Left colon (tissue), 2 donors: ENCODE measurements at places on chromosomes 3 and 15. TPM values are rescaled to one million over a fixed set of nuclear protein-coding genes. Genes with fewer than 3 reads are reported as not detected.

LSG1 gene
- 42.7 TPM for total RNA-seq

CGNL1 gene
- total RNA-seq, result 4.1 TPM

- DNase-seq, result no peak
Observed at GRCh38 chr15:99753066-99753465, 19.8 kb upstream of the LYSMD4 start.

GRCh38 chr15:98442379-98442833 lies 205.9 kb upstream of the IGF1R start:
- DNase-seq, result no peak

GATM gene
- 3.5 TPM for total RNA-seq

DNA sequence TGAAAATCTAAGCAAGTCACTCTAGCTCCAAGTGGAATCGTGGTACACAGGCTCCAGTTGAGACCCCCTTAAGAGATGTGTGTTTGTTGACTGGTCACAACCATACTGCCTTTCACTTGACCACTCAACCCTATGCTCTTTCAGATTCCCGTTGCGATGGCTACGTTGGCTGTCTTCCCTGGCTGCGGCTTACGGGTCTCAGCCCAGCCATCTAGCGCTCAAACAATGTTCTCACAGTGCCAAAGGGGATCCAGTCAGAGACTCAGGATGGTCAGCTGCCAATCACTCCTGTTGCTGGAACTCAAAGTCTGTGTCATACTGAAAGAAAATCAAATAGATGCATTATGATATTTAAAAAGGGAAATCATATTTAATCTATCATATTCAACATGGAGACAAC lies 237.6 kb downstream of the ITPR1 start:
- DNase-seq, result no peak

ZNF609 gene
- total RNA-seq, result 35.3 TPM

GP5 gene
- not detected for total RNA-seq

DNA sequence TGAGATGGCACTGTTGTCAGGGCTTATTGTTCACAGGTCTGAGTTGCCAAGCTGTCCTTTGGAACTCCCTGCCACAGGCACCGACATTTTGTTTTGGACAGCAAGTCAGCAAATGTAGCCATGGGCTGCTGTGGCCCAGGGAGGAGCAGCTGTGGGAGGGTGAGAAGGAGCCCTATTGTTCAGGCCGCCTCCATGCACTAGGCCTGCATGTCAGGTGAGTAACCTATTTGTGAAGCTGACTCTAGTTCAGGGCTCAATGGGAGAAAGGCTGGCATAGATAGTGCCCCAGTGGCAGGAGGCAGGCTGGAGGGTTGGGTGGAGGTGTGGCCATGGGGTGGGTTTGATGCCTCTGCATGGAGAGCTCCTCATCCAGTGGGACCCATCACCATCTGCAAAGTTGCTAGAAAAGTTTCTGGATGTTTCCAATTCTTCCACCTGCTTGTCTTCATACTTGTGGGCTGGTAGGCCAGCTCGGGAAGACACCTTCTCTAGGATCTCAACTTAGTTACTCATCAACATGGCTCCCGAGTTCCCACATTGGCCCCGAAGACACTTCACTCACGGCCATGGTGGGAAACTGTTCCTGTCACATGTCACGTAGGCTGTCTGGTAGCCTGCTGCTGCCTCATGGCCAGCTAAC lies 19.5 kb downstream of the AMOTL2 start:
- no peak for DNase-seq

CLSTN2 gene
- total RNA-seq, result 0.98 TPM

CDHR4 gene
- total RNA-seq, result not detected

SLC24A5 gene
- total RNA-seq, result not detected

GRCh38 chr3:180926526-180926925 lies 14.1 kb downstream of the FXR1 start:
- no peak for DNase-seq

PIERCE2 gene
- 5.3 TPM for total RNA-seq

DNA sequence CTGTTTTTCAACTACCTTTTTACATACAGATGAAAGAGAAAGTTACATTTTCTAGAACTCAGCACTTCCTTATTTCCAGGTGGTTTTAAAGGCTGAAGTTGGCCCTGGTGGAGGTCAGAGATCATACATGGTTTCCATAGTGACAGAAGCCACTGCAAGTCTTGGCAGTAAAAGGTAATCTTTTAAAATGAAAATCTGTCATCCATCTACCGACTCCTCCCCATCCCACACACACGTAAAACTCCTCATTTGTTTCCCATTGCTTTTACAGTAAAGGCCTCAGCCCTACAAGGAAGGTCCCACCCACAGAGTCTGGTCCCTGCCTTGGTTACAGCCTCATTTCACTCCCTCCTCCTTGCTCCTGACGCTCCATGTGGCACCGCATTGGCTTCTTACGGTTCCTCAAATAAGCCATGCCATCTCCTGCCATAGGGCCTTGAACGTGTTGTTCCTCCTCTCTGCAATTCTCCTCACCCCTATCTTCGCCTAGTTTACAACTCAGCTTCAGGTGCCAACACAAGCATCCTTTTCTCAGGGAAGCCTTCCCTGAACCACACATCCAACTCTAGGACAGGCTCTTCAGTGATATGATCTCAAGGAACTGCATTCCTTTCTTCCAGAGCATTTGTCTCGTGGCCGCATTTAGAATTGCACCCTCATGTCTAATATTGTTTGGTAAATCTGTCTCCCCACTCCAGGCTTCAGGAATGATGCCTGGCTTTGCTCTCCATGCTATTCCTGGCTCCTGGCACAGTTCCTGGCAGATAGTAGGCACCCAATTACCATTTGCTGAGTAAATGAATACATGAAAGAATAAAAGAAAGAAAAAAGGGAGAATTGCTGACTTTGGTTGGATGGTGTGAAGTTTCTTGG lies 2.6 kb downstream of the CYP19A1 start:
- no peak for DNase-seq

DNA sequence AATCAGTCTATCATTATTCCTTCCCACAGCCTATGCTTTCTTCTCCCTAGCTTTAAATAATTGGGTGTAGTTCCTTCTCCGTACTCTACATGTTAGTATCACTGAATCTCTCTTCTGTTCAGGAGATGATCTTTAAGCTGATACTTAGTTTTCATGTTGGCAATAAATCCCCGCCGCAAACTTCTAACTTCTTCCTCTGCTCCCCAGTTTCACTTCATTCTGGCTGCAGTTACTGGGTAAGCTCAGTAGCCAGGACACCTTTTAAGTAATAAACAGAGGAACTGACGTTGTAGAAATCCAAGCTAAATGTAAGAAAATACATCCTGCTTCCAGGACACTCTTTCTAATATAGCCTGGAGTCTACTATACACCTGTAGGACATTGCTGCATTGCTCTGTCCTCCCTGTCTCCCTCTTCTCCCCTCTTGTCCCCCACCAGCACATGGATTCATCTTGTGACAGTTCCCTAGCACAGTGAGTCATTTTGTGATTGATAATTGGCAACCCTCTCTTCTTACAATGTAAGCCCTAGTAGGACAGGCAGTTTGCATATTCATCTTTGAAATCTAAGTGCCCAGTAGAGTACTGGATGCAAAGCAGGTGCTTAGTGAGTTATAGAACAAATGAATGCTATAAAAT lies 598.2 kb downstream of the UNC13C start:
- DNase-seq, result no peak

TTLL13 gene
- total RNA-seq, result 0.47 TPM

- no peak for DNase-seq
Observed at GRCh38 chr15:39961051-39961450, 27.1 kb downstream of the EIF2AK4 start.

DNA sequence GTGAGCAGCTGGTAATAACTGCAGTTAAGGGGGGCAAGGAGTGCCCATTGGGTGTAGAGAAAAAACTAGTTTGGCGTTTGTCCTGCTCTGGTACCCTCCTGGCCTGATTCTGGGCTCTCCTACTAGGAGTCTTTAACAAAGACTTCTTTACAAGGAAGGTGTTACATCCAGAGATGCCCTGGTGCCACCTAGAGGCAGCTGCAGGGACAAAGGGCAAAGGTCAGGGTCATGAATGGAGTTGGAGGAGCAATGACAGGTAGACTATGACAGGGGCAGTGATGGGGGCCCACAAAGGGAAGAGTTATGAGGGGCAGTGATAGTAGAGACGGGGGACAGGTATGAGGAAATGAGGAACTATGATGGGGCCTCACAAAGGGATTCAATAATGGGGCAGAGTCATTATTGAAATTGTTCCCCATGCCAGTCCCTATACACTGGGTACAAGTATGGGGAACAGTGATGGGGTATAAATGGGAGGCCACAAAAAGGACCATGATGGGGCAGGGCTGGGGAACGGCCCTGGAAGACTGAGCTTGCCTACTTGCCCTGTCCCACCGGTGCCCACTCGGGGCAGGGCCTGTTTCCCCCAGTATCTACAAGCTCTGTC lies 7.9 kb downstream of the CCDC71 start:
- DNase-seq, result peak; percentile 67

DNA sequence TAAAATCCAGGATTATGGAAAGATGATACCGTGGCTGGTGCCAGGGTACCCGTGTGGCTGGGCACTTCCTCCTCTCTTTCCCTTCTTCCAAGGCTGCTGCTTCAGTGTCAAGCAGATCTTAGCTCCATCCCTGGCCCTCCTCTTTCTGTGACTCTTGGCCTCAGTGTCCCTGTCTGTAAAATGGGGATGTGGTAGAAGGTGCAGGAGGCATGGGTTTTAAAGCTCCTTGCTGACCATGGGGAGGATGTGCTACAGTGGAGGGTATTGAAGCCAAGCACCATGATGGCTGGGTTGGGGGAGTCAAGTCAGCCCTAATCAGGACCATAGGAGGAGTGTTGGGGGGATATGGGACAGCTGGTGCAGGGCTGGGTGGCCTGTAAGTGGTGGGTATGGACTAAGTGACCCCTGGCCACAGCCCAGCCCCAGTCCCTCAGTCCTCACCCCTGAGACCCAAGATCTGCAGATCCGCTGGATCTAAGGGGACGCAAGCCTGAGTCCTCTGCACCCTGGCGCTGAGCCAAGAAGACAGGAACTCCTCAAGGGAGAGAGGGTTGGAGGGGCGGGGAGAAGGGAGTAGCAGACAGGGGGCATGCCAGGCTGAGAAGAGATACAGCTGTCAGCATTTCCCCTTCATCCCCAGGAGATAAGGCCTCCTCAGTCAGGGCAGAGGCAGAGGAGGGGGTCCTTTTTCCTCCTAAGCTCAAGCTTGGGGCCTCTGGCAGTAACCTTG lies 12.0 kb downstream of the PTH1R start:
- no peak for DNase-seq

- DNase-seq, result no peak
Observed at GRCh38 chr3:67087788-67088187, 89.7 kb downstream of the KBTBD8 start.

DNA sequence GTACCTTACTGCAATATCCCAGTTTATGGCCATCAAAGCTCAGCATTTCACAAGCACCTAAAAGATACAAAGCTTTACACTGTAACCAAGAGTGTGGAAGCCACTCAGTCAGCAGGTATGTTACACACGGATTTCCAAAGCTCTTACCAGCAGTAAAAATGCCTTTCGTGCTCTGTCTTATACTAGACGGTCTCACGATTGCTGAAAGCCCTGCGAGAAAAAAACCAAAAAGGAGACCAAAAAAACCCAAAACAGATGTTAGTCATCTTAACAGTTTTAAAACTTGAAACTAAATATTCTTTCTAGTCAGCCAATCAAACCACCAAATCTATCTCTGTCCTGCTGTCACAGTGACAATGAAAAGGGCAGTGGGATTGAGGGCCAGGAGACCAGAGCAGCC lies 39.0 kb downstream of the TAMM41 start:
- DNase-seq, result no peak

FANCD2 gene
- total RNA-seq, result 10.0 TPM

ANKRD34C gene
- not detected for total RNA-seq

- no peak for DNase-seq
Observed at GRCh38 chr3:101512396-101512645, 691 bp downstream of the SENP7 start.

GRCh38 chr3:160544844-160545503 lies 20.4 kb downstream of the KPNA4 start:
- DNase-seq, result no peak

- no peak for DNase-seq
Observed at GRCh38 chr3:6367171-6367570, 493.7 kb upstream of the GRM7 start.

ONECUT1 gene
- not detected for total RNA-seq

EPB42 gene
- total RNA-seq, result not detected

C3orf20 gene
- total RNA-seq, result not detected

DNA sequence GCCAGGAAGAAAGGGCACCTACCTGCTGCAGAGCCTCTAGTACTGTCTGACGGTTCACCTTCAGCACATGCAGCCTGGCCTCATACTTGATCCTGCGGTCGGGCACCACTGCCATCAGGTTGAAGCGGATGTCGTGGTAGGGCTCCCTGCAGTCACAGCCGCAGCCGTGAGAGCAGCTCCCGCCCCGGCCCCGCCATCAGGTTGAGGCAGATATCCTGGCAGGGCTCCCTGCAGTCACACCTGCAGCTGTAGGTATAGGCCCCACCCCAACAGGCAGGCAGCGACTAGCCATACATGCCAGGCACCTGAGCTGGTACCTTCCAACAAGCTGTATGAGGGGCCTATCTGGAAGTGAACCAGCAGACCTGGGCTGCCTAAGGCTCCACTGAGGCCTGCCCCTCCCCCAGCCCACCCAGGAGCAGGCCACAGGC lies 38.7 kb downstream of the SEMA3G start:
- DNase-seq, result peak; percentile 78

DNA sequence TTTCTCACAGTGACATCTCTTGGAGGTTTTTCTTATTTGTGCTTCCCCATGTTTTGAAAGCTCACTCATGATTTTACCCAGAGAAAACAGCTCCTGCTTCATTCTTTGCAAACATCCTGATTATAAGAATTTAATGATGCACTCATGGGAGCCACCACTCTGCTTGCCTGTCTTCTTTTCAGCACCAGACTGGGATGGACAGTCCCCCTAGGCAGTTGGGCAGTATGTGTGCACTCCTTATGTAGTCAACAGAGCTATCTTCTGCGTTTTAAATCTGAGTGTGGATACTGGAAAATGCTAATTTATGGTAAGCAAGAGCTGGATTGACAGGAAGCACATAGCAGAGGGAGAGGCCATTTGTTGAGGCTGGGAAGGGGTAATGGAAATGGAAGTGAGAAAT lies 276.1 kb downstream of the AGBL1 start:
- no peak for DNase-seq

SUCLG2 gene
- total RNA-seq, result 210 TPM

- no peak for DNase-seq
Observed at GRCh38 chr3:34056951-34057390, 258.5 kb downstream of the PDCD6IP start.

GRCh38 chr3:39398700-39399099 lies 7.8 kb upstream of the RPSA start:
- no peak for DNase-seq

DNA sequence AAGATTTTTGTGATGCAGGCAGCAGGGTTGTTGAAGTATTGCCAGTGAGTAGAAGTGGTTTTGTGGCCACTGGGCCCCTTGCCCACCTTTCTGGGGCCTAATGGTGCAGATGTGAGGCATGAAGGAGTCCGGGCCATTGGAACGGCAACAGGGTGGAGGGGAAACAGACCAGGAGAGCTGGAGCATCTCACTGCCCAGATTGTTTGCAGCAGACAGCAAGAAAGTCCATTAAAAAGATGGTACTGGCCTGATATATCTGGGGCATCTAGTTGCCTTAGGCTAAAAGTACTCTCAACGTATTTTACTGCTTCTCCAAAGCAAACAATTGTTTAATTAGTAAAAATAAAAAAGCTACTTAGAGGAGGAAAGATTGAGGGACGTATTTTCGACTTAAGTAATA lies 298.4 kb downstream of the SATB1 start:
- no peak for DNase-seq

IL17RB gene
- total RNA-seq, result 15.6 TPM

PLSCR2 gene
- 0.70 TPM for total RNA-seq

- DNase-seq, result no peak
Observed at GRCh38 chr3:43970351-43970750, 271.3 kb upstream of the TOPAZ1 start.
